ENCODE measurements at places on chromosomes 7 and 10. TPM values are rescaled to one million over a fixed set of nuclear protein-coding genes. Genes with fewer than 3 reads are reported as not detected.

Gene CLDN12
- total RNA-seq: 49.9 TPM

Gene AKR1C8
- not detected for total RNA-seq

Gene CYP3A7
- not detected for total RNA-seq

Gene GARIN1A
- 3.4 TPM for total RNA-seq

Gene TACR2
- total RNA-seq: not detected

Gene MGAM2
- total RNA-seq: 116 TPM

Gene TYSND1
- 18.2 TPM for total RNA-seq

Gene TMEM176B
- total RNA-seq: 272 TPM

Gene TMEM26
- total RNA-seq: 0.54 TPM

Gene HOXA9
- total RNA-seq: 36.1 TPM

Gene ICA1
- total RNA-seq: 37.0 TPM

Gene CALY
- total RNA-seq: 1.5 TPM

Gene CHAT
- total RNA-seq: 3.8 TPM

Gene ITPRID1
- 7.4 TPM for total RNA-seq

Gene MINDY4
- total RNA-seq: 9.1 TPM

Gene CNTNAP2
- 2.5 TPM for total RNA-seq

Gene TMEM229A
- not detected for total RNA-seq

Gene TNPO3
- 39.1 TPM for total RNA-seq

Gene RTKN2
- 1.9 TPM for total RNA-seq

Gene NXPH1
- not detected for total RNA-seq

Gene CARD11
- 53.6 TPM for total RNA-seq

Gene BAG3
- total RNA-seq: 20.5 TPM

Gene TMEM270
- total RNA-seq: not detected

Gene PDZD7
- 55.9 TPM for total RNA-seq

Gene EVX1
- not detected for total RNA-seq

Gene CAMK2B
- 0.67 TPM for total RNA-seq

Gene GPC2
- total RNA-seq: 3.8 TPM

Gene MUC3A
- 694 TPM for total RNA-seq

Gene CRCP
- 24.7 TPM for total RNA-seq

Data from Peyer's patch (tissue), 4 donors.